ENCODE measurements at places on chromosomes 11 and 22.

GRCh38 chr11:25981998-25982397 is 349.9 kb upstream of the ANO3 start:
- DNase-seq = peak; percentile 72

DNA sequence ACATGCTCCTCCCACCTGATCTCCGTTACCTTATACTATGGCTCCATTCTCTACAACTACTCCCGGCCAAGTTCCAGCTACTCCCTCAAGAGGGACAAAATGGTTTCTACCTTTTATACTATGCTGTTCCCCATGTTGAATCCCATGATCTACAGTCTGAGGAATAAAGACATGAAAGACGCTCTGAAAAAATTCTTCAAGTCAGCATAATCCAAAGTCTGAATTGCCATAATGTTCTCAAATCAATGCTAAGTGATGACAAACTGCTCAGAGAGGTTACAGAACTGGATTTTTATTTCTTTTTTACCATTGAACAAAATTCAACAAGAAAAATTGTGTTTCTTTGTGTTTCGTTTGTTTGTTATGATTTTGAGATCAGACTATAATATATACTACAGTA is 7.6 kb downstream of the OR9G4 start:
- DNase-seq = no peak

- DNase-seq = no peak
Observed at GRCh38 chr11:116413301-116414242, 359.2 kb downstream of the BUD13 start.

- no peak for DNase-seq
Observed at GRCh38 chr11:45922425-45923082, at the start of gene LARGE2. Gene LARGE2 (plus strand): TSS chr11:45922656. CDS start chr11:45922883, 227 bp downstream.
